T-cell (primary cell): ENCODE measurements at places on chromosomes 16 and 17. TPM values are rescaled to one million over a fixed set of nuclear protein-coding genes. Genes with fewer than 3 reads are reported as not detected.
A peak's percentile ranks its signal among the peaks of the same experiment; 100 is the strongest.

GRCh38 chr16:23974223-23974622 lies 138.4 kb downstream of the PRKCB start:
- peaks cover 21% of the 10 kb centered on the region for H3K4me1 ChIP-seq
- H3K27ac ChIP-seq, result no peak overlapping the region
- no peaks in the 10 kb centered on the region for H3K27me3 ChIP-seq
- DNase-seq, result no peak

Gene AXIN2
- total RNA-seq, result 37.7 TPM

Gene NPIPB9
- 4.5 TPM for total RNA-seq

- no peak overlapping the region for H3K4me3 ChIP-seq
- H3K36me3 ChIP-seq, result peaks cover 2% of the 10 kb centered on the region
- no peaks in the 10 kb centered on the region for H3K27me3 ChIP-seq
- no peaks in the 10 kb centered on the region for H3K4me1 ChIP-seq
- no peak overlapping the region for H3K27ac ChIP-seq
These were observed 46.0 kb downstream of the LMF1 start for GRCh38 chr16:924806-925205.

Gene NAGS
- total RNA-seq, result 2.4 TPM

DNA sequence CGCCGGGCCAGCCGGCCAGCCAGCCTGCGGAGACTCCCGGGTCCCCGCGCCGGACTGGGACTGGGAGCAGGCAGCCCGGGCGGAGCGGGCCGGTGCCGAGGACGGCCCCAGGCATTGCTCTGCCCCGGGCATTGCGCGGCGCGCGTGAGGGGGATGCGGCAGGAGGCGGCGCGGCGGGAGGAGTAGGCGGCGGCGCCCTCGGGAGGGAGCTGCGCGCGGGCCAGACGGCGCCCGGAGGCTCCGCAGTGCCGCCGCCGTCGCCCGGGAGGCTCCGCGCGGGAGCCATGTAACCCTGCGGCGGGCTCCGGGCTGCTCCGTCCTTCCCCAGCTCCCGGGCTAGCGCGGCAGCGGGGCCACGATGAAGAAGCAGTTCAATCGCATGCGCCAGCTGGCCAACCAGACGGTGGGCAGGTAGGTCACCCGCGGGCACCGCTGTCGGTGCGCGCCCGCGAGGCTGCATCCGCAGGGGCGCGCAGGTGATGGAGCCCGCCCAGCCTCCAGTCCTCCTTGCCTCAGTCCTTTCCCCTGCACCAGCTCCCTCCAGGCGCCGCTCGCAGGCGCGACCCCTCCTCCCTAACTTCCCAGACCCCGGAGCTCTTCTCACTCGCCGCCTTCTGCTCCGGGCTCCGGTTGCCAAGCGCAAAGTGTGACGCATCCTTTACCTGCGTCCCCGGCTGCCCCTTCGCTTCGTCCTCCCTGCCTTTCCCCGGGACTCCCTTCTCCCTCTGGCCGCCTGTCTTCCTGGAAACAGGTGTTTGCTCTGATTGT lies at the start of gene ARHGAP44:
ARHGAP44 (plus strand) TSS at position 18 of the 768 bp plus-strand sequence; CDS start at position 359, 341 bp downstream.
- DNase-seq, result no peak
- no peak within 1 kb of the TSS for H3K27ac ChIP-seq
- no peak within 1 kb of the TSS for H3K4me3 ChIP-seq
- no peaks in the 10 kb centered on the region for H3K36me3 ChIP-seq
- H3K4me1 ChIP-seq, result no peaks in the 10 kb centered on the region
- H3K27me3 ChIP-seq, result peaks cover 3% of the 10 kb centered on the region

Gene TEX14
- 1.2 TPM for total RNA-seq

GRCh38 chr17:77613218-77613617 lies 345.3 kb upstream of the TNRC6C start:
- H3K36me3 ChIP-seq, result no peaks in the 10 kb centered on the region
- H3K27me3 ChIP-seq, result no peaks in the 10 kb centered on the region
- peaks cover 3% of the 10 kb centered on the region for H3K4me1 ChIP-seq
- no peak overlapping the region for H3K4me3 ChIP-seq
- no peak for DNase-seq
- H3K27ac ChIP-seq, result no peak overlapping the region

Gene SGCA
- total RNA-seq, result not detected

Gene WNT3
- 0.10 TPM for total RNA-seq

GRCh38 chr17:7803981-7804380 lies 30.0 kb upstream of the KDM6B start:
- DNase-seq, result no peak
- H3K36me3 ChIP-seq, result no peaks in the 10 kb centered on the region
- no peaks in the 10 kb centered on the region for H3K4me1 ChIP-seq
- H3K4me3 ChIP-seq, result no peak overlapping the region

Gene ATP1B2
- 0.41 TPM for total RNA-seq

GRCh38 chr17:50189550-50190292 lies 11.7 kb downstream of the COL1A1 start:
- H3K27ac ChIP-seq, result no peak overlapping the region
- no peak overlapping the region for H3K4me3 ChIP-seq
- no peaks in the 10 kb centered on the region for H3K36me3 ChIP-seq
- peaks cover 2% of the 10 kb centered on the region for H3K4me1 ChIP-seq

DNA sequence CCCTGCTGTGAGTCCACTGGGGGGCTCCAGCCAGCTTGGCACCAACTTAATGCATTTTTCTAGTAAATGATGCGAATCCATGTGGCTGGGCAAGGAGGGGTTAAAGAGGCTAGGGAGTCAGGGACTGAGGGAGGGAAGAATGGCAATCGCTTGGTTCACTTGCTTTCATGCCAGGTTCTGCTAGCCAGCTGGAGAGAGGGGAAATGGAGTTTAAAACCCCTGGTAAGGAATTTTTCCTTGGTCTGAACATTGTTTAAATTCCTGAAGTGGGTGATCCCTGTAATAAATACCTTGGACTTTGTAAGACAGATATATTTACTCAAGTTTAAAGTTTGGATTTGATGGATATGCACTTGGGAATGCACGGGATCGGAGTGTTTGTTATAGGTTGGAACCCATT lies 22.8 kb downstream of the ANKFN1 start:
- no peaks in the 10 kb centered on the region for H3K36me3 ChIP-seq
- H3K4me1 ChIP-seq, result no peaks in the 10 kb centered on the region
- DNase-seq, result no peak
- no peak overlapping the region for H3K27ac ChIP-seq

GRCh38 chr17:7393613-7394451 lies 493 bp downstream of the PLSCR3 start:
- H3K4me1 ChIP-seq, result peaks cover 57% of the 10 kb centered on the region
- peak; percentile 70 for DNase-seq
- H3K4me3 ChIP-seq, result peak overlapping the region; percentile 80
- H3K36me3 ChIP-seq, result peaks cover 39% of the 10 kb centered on the region
- no peaks in the 10 kb centered on the region for H3K27me3 ChIP-seq
- H3K27ac ChIP-seq, result peak overlapping the region; percentile 66

DNA sequence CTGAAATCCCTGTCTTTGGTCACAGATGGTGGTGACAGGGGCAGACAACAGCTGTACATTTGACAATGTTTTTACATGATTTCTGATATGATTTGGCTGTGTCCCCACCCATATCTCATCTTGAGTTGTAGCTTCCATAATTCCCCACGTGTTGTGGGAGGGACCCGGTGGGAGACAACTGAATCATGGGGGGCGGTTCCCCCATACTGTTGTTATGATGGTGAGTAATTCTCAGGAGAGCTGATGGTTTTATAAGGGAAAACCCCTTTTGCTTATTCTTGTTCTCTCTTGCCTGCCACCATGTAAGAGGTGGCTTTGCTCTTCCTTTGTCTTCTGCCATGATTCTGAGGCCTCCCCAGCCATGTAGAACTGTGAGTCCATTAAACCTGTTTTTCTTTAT lies 353.9 kb downstream of the CPPED1 start:
- no peak overlapping the region for H3K27ac ChIP-seq
- no peaks in the 10 kb centered on the region for H3K4me1 ChIP-seq
- no peaks in the 10 kb centered on the region for H3K27me3 ChIP-seq
- H3K4me3 ChIP-seq, result no peak overlapping the region
- H3K36me3 ChIP-seq, result no peaks in the 10 kb centered on the region
- DNase-seq, result no peak

GRCh38 chr16:27365142-27366089 lies 36.6 kb upstream of the IL21R start:
- H3K27ac ChIP-seq, result peak overlapping the region; percentile 39
- H3K27me3 ChIP-seq, result no peaks in the 10 kb centered on the region
- H3K4me3 ChIP-seq, result no peak overlapping the region

DNA sequence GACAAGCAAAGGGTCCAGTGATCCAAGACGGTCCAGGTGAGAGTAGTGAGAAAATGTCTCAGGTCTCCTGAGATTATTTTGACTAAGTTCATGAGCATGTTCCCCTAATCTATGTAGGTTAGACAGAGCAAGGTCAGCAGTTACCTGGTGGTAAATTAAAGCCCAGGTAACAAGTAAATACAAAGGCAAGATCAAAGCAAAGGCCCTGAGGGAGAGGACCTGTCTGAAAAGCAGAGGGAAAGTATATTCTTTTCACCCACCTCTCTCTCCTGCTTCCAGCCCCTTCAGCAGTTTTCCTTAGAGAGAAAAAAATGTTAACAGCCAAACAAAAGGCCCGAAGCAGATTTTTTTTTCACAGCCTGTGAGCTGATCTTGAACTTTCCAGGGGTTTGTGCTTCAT lies 302.7 kb downstream of the MAP2K6 start:
- DNase-seq, result no peak
- no peaks in the 10 kb centered on the region for H3K4me1 ChIP-seq
- no peak overlapping the region for H3K4me3 ChIP-seq
- H3K27ac ChIP-seq, result no peak overlapping the region
- H3K27me3 ChIP-seq, result no peaks in the 10 kb centered on the region

Gene TMEM231
- total RNA-seq, result 3.0 TPM

GRCh38 chr17:45982791-45983613 lies 16.0 kb upstream of the STH start:
- H3K27ac ChIP-seq, result no peak overlapping the region
- H3K36me3 ChIP-seq, result no peaks in the 10 kb centered on the region
- H3K4me1 ChIP-seq, result no peaks in the 10 kb centered on the region
- no peaks in the 10 kb centered on the region for H3K27me3 ChIP-seq
- H3K4me3 ChIP-seq, result no peak overlapping the region

Gene TVP23C
- 27.3 TPM for total RNA-seq

Gene PMP22
- total RNA-seq, result 0.20 TPM

Gene TPSG1
- total RNA-seq, result not detected

- no peak overlapping the region for H3K27ac ChIP-seq
- H3K4me1 ChIP-seq, result no peaks in the 10 kb centered on the region
- H3K4me3 ChIP-seq, result no peak overlapping the region
- H3K36me3 ChIP-seq, result no peaks in the 10 kb centered on the region
- H3K27me3 ChIP-seq, result no peaks in the 10 kb centered on the region
These were observed 48.0 kb upstream of the CDYL2 start for GRCh38 chr16:80852261-80852872.

Gene CEP295NL
- total RNA-seq, result 0.36 TPM

DNA sequence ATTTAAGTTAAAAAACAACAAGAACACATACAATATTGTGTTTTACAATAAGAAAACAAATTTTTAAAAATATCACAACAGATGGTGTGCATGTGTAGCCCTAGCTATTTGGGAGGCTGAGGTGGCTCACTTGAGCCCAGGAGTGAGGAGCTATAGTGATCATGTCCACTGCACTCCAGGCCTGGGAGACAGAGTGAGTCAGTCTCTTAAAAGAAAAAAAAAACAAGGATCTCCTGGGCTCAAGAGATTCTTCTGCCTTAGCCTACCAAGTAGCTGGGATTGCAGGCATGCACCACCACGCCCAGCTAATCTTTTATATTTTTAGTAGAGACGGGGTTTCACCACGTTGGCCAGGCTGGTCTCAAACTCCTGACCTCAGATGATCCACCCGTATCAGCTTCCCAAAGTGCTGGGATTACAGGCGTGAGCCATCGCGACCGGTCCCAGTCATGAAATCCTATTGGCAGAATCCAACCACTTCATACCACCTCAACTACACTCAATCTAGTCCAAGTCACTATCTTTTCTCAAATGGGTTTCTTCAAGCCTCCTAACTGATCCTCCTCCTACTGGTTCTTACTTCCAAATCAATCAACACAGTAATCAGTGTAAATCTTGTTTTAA lies 55.0 kb downstream of the STH start:
- H3K4me1 ChIP-seq, result no peaks in the 10 kb centered on the region
- H3K36me3 ChIP-seq, result peaks cover 3% of the 10 kb centered on the region
- DNase-seq, result no peak
- H3K27me3 ChIP-seq, result no peaks in the 10 kb centered on the region
- no peak overlapping the region for H3K27ac ChIP-seq

DNA sequence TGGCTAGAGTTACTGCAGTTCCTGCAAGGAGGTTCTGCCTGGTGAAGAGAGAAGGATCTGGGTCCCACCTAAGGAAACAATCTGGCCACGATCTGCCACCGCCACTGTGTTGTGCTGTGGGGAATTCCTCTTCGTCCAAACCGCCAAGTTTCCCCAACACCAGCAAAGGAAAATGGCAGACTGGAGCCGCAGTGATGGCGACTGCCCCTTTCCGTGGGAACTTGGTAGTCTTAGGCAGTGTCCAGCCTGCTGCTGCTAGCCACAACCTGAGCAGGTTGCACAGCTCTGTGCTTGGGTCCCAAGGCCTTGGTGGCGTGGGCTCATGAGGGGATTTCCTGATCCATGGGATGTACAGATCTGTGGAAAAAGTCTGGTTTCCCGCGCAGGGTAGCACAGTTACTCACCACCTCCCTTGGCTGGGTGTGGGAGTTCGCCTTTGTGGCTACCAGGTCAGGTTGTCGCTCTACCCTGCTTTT lies 28.6 kb downstream of the NFATC3 start:
- no peak overlapping the region for H3K27ac ChIP-seq
- H3K4me3 ChIP-seq, result peak overlapping the region; percentile 2
- no peak for DNase-seq
- no peaks in the 10 kb centered on the region for H3K36me3 ChIP-seq

Gene PLD6
- total RNA-seq, result 10.1 TPM

GRCh38 chr16:83842291-83842690 lies 34.5 kb downstream of the HSBP1 start:
- DNase-seq, result no peak
- no peaks in the 10 kb centered on the region for H3K36me3 ChIP-seq
- H3K27me3 ChIP-seq, result no peaks in the 10 kb centered on the region
- H3K27ac ChIP-seq, result no peak overlapping the region
- H3K4me3 ChIP-seq, result no peak overlapping the region

- no peaks in the 10 kb centered on the region for H3K4me1 ChIP-seq
- DNase-seq, result no peak
- no peak overlapping the region for H3K27ac ChIP-seq
- H3K36me3 ChIP-seq, result no peaks in the 10 kb centered on the region
These were observed 85.1 kb upstream of the TBX2 start for GRCh38 chr17:61314368-61315078.
